ENCODE measurements at places on chromosomes 12 and 14.

GRCh38 chr12:1797011-1797901 lies 23.1 kb upstream of the LRTM2 start:
- no peak for DNase-seq

- DNase-seq: no peak
Measured at GRCh38 chr14:95431199-95432143, 85.0 kb downstream of the SYNE3 start.

DNA sequence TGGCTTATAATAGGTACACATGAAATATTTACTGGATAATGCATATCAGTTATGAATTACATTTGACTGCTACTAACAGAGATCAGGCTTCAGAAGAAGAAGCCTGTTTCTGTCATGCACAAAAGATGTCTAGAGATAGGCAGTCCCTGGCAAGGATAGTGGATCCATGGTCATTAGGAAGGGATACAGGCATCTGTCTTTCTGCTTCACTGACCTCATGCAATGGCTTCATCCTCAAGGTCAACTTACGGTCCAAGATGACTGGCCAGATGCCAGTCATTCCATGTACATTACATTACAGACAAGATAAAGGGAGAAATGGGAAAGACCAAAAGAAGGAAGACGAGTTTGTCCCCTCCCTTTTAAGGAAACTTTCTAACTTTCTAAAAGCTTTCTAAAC lies 94.0 kb downstream of the NUAK1 start:
- no peak for DNase-seq

DNA sequence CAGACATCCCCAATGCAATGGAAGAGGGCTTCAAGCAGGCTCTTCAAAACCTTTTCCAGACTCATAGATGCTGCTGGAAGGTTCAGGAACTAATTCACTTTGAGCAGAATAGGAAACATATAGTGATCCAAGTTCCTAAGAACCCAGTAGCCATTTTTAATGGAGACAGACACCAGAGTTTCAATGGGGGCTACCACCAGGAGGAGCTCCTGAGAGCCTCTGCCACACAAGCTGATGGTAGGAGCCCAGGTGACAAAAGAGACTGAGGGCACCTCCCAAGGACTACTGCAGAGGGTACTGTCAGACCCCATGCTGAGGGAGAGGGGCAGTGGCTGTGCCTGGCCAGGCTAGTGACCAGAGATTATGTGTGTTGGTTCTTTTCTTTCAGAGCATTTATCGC lies 45.9 kb downstream of the IFNG start:
- DNase-seq: no peak

GRCh38 chr12:92911339-92911738 lies 17.8 kb downstream of the EEA1 start:
- no peak for DNase-seq

GRCh38 chr14:88089445-88089844 lies 84.5 kb downstream of the GPR65 start:
- no peak for DNase-seq

DNA sequence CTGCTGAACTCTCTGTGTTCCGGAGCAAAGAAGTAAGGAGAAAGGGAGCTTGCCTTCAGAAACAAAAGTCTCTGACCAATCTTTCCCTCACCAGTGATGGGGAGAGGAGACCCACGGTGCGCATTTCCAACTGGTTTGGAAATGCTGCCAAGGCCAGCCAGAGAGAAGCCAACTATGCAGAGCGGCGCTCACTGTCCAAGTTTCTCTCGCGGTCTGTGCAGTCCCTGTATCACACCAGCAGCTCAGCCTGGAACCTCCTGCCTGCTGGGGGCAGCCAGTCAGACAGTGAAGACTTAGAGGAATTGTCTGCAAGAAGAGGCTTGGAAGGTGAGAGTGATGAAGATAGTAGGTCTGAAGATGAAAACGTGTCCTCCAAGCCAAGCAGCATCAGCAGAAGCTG lies 206.2 kb downstream of the NAV3 start:
- DNase-seq: no peak

GRCh38 chr12:98478606-98479005 lies 36.8 kb upstream of the TMPO start:
- no peak for DNase-seq

DNA sequence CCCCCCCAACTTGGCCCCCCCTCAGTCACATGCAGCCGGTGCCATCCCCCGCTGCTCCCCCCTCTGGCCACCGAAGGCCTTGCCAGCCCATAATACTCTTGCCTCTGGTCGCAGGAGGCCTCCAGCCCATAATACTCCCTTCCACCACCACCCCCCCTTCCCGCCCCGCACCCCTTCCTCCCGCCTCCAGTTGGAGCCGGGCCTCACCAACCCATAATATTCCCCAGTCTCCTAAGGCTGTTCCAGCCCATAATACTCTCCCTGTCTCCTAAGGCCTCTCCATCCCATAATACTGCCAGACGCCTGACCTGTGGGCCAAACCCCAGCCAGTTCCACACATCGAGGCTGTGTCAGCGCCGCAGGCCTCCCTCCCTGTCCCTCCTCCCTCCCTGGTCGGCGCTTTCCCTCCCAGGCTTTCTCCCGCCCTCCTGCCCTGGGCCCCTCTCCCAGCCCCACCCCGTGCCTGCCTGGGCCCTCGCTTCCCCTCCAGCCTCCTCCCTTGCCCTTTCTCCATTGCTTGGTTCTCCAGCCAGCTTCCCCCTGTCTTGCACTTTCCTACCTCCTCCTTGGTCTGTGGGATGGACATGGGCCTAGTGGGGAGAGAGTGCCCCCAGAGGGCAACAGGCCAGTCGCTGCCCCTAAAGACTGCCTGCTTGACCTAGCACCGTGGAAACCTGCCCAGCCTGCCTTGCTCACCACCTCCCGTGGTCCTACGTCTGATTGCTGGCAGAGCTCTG lies 6.8 kb upstream of the CHD4 start:
- no peak for DNase-seq

DNA sequence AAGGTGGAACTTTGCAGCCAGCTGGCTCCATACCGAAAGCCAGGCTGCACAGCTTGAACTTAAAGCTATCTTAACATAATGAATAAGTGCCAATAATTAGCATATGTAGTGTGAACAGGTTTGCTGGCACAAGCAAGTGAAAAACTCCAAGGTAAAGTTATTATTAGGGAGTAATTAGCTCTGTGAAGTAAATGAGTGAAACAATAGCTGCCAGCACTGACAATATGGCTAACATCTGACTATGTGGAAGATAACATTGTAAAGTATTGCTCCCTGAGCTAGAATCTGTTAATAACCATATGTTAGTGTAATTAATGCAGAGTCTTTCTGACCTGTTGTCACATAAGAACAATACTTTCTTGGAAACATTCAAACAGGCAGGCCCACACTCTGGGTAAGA lies 246.4 kb downstream of the SOX5 start:
- no peak for DNase-seq

- DNase-seq: no peak
Measured at GRCh38 chr12:5154091-5154490, 110.4 kb downstream of the KCNA5 start.

DNA sequence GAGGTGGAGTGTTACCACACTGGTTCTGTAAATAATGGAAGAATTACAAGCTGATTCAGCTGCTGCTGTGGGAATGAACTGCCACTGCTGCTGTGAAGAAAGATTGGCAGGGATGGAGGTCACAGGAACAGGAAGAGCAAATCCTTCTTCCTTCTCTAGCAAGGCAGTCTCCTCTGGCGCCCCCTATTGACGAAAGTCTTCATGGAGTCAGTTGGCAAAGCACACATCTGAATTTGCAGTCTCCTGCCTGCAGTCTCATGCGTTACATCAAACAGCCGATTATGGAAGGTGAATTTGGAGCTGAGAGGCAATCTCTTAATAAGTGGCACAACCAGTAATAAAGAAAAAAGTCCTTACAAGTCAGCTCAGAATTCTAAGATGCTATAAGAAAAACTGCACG lies 106.0 kb upstream of the TMTC1 start:
- DNase-seq: no peak

All from stimulated activated CD4-positive, alpha-beta T cell treated with anti-CD3 and anti-CD28 coated beads, Interleukin-1b, Interleukin-23, amount 100 ng/mL, for 24 hours (primary cell).